ENCODE measurements at places on chromosomes 4 and X. TPM values are rescaled to one million over a fixed set of nuclear protein-coding genes. Genes with fewer than 3 reads are reported as not detected.

GRCh38 chr4:3699678-3700077 lies 66.5 kb upstream of the ADRA2C start:
- no peak for DNase-seq

GRCh38 chr4:28966982-28967381 lies 1753.2 kb upstream of the PCDH7 start:
- DNase-seq, result no peak

GRCh38 chrX:51148848-51149247 lies 183.8 kb upstream of the NUDT10 start:
- DNase-seq, result peak; percentile 46

DNA sequence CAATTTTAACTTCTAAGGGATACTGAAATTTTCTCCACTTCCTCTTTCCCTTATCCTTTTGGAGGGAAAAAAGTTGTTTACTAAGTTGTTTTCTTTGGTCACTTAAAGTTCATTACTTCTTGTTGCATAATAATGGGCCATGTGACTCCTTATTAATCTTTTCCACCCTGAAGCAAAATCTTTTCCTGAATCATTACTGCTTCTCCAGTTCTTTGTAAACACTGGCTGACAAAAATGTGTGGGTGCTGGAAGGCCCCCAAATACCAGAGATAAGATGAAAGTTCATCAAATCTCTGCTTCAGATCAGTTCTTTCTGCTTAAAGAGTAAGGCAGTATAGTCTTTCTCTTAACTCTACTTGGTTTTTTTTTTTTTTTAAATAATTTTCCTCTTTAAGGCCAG lies 108.9 kb upstream of the NHS start:
- DNase-seq, result no peak

- no peak for DNase-seq
Measured at GRCh38 chr4:184344435-184344834, 126.8 kb upstream of the ENPP6 start.

DNA sequence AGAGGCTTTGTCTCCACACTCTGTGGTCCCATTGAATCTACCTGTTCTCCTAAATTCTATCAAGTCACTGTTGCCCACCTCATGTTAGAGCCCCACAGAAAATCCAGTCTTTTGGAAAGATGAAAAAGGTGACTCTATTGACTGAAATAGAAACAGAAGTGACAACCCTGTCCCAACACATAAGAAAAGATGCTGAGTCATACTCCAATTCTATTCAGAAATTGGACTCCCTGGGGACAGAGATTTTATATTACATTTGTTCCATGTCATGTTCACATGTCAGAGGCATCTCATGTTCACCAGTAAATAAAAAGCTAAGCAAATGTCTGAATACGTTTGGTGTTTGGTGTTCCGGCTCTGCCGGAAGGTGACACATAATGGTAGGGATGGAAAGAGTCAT lies 2.9 kb upstream of the GRPR start:
- no peak for DNase-seq

- DNase-seq, result no peak
Measured at GRCh38 chr4:40734497-40734896, 15.3 kb upstream of the NSUN7 start.

- DNase-seq, result peak; percentile 9
Measured at GRCh38 chrX:13764281-13764680, 29.7 kb downstream of the OFD1 start.

DNA sequence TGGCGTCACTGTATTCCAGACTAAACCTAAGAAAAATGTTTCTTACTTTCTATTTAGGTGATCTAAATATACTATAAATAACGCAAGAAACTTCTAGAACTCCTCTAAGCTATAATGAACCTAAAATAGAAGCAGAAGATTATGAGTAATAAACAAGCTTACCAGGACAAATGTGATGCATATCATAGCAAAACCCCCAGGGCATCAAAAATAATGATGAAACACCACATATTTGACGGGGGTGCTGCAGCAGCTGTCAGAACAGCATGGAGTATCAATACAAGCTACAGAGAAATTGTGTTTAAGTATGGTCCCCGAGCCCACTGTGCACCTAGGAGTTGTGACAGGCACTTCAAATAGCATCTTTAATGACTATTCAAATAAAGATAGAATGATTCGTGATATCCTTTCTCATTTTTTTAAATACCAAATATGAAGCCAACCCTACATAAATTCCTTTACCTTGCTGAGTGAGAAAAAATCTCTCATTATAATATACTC lies 337.3 kb downstream of the CENPC start:
- no peak for DNase-seq

GRCh38 chr4:80335554-80336358 lies at the start of gene CFAP299:
Gene CFAP299 (plus strand): TSS chr4:80335730.
- peak; percentile 92 for DNase-seq

DNA sequence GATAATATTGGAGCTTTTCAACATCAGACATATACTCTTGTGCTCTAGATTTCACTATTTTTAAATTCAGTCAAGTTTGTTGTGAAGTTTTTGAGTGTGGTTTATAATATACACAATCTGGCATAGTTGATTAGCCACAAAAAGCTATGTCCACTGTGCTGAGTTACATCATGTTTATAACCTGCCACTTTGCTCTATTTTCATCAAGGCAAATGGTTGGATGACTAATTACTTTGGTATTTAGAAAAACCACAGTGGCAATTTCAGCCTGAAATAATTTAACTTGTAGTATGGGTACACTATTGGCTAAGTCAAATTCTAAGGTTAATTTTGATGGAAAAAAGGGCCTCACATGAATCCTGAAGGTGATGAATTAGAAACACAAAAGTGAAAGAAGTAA lies 262.6 kb downstream of the C4orf33 start:
- no peak for DNase-seq

GRCh38 chr4:140395668-140396067 lies 22.2 kb downstream of the SCOC start:
- no peak for DNase-seq

- DNase-seq, result peak; percentile 11
Measured at GRCh38 chr4:94603170-94603747, 151.5 kb downstream of the PDLIM5 start.

GRCh38 chrX:150871341-150871811 lies 27.1 kb downstream of the CD99L2 start:
- no peak for DNase-seq

DNA sequence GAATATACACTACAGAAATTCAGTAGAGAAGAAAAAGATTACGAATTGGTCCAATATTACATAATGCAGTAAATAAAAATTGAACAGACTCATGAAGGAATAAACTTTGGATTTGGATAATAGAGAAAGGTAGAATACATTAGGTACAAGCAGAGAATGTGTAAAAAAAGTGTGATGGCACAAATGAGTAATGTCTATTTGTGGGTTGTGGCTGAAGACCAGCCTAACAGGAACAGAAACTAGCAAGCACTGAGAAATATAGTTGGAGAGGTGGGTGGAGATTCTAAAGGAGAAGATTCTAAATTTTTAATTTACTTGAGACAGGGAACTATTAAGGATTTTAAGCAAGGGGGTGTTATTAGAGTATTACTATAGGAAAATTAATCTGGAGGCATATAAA lies 15.2 kb upstream of the CLOCK start:
- peak; percentile 2 for DNase-seq

GRCh38 chr4:139457318-139457717 lies 3.4 kb downstream of the RAB33B start:
- DNase-seq, result no peak

Gene RASSF6
- 3.3 TPM for total RNA-seq

Gene LARP1B
- total RNA-seq, result 32.5 TPM

Gene EGFL6
- total RNA-seq, result 12.5 TPM

Gene KLB
- total RNA-seq, result not detected

Gene SPANXB1
- not detected for total RNA-seq

Gene PGAM4
- total RNA-seq, result not detected

Gene NWD2
- 0.41 TPM for total RNA-seq

Gene RELL1
- total RNA-seq, result 74.7 TPM

Gene SLC2A9
- 7.1 TPM for total RNA-seq

Gene GPRIN3
- 5.8 TPM for total RNA-seq

Gene MAGEB2
- total RNA-seq, result not detected

Gene TMEM47
- total RNA-seq, result 108 TPM

All from tongue (tissue), 3 donors.